ENCODE measurements at places on chromosomes 2 and 18.

DNA sequence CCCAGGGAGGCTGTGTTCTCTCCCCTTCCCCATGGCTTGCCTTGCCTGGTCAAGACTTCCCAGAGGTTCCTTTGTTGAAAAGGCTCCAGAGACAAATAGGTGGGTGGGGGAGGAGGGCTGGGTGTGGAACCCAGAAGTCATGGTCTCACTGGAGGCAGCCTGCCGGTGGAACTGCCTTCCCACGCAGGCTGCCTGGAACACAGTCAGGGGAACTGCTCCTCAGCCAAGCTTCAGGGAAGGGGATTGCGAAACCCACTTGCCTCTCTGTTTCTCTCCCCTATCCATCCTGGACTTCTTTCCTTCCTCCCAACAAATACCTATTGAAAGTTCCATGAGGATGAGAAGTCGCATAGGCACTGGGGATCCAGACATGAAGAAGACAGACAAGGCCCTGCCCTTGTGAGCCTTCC, 31.6 kb downstream of the MARCO start:
- no peak for DNase-seq

DNA sequence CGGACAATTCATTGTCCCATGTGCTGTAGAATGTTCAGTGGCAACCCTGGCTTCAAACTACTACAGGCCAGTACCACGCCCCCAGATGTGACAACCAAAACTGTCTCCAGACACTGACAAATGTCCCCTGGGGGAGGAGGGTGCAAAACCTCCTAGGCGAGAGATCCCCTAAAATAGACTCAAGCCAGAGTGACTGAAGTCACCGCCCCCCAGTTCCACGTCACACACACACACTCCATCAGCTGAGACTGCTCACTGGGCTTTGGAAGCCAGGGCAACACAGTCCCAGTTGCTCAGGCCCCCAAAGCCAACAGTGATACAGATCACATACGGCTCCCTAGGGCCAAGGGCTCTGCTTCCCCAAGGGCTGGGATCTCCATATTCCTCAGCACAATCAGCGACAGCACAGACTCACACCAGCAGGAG, 19.1 kb downstream of the HDAC4 start:
- no peak for DNase-seq

GRCh38 chr2:240601831-240602160, 15.3 kb downstream of the CAPN10 start:
- DNase-seq = no peak

- no peak for DNase-seq
Observed at GRCh38 chr2:84850471-84850870, 30.4 kb downstream of the TRABD2A start.

DNA sequence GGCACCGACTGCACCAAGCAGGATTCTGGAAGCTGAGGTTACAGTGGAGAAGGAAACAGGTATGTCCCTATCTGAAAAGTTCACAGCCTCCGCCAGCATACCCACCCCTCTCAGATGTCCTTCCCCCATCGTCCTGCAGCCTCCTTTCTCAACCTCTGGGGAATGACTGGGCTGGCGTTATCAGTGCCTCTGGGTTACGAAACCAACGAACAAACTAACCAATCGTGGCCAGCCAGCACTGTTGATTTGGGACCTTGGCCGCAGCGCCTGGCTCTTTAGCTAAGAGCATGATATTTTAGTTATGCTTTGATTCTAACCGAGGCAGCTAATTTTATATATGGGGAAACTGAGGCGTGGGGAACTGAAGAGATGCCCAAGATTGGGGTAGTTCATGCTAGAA, 233.0 kb downstream of the TFCP2L1 start:
- no peak for DNase-seq

DNA sequence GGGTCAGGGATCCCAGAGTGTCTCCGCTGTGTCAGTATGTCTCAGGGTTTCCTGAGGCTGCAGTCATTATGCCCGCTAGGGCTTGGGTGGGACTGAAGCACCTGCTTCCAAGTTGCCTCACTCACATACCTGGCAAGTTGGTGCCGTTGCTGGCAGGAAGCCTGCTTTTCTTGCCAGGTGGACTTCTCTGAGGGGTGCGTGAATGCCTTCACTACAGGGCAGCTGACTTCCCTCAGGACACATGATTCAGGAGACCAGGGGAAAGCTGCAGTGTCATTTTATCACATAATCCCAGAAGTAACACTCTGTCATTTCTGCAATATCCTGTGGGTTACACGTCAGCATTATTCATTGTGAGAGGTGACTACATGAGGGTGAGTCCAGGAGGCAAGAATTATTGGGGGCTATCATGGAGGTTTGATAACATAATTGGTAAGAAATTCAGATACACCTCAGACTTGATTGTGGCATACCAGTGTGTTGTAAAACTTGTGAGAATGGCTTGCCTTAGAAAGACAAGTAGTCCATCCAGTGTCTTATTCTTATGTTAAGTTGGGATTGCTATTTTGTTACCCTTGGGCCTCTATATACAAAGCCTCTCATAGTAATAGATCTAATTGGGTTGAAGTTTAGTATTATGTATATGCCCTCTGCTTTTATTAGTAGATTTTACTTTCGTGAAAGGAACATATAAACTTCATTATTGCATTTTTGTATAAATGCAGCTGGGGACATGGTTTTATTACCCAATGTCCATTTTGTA, 44.1 kb downstream of the NEDD4L start:
- DNase-seq = no peak

DNA sequence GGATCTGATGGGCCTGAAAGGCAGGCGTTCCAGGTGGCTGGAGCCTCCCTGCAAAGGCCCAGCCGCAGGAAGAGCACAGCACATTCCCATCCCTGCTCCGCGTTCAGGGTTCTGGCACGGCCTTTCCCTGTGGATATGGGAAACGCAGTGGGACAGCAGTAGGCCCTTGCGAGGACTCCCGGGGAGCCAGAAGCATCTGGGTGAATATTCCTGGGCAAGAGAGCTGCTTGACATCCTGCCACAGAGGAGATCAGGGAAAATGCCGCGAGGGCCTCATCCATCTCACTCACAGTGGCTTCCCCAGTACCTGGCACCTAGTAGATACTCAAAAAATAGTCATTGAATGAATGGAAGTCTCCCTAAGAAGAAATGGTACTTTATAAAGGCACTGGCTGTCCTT, 3.1 kb upstream of the ADCY3 start:
- no peak for DNase-seq

DNA sequence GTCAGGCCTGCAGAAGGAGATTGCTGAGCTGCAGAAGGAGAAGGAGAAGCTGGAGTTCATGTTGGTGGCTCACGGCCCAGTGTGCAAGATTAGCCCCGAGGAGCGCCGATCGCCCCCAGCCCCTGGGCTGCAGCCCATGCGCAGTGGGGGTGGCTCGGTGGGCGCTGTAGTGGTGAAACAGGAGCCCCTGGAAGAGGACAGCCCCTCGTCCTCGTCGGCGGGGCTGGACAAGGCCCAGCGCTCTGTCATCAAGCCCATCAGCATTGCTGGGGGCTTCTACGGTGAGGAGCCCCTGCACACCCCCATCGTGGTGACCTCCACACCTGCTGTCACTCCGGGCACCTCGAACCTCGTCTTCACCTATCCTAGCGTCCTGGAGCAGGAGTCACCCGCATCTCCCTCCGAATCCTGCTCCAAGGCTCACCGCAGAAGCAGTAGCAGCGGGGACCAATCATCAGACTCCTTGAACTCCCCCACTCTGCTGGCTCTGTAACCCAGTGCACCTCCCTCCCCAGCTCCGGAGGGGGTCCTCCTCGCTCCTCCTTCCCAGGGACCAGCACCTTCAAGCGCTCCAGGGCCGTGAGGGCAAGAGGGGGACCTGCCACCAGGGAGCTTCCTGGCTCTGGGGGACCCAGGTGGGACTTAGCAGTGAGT, 19.4 kb downstream of the FOSL2 start:
- no peak for DNase-seq

- DNase-seq = no peak
Observed at GRCh38 chr2:224136396-224136795, 97.3 kb upstream of the SERPINE2 start.

GRCh38 chr2:85318222-85319074, 9.3 kb downstream of the TGOLN2 start:
- no peak for DNase-seq

DNA sequence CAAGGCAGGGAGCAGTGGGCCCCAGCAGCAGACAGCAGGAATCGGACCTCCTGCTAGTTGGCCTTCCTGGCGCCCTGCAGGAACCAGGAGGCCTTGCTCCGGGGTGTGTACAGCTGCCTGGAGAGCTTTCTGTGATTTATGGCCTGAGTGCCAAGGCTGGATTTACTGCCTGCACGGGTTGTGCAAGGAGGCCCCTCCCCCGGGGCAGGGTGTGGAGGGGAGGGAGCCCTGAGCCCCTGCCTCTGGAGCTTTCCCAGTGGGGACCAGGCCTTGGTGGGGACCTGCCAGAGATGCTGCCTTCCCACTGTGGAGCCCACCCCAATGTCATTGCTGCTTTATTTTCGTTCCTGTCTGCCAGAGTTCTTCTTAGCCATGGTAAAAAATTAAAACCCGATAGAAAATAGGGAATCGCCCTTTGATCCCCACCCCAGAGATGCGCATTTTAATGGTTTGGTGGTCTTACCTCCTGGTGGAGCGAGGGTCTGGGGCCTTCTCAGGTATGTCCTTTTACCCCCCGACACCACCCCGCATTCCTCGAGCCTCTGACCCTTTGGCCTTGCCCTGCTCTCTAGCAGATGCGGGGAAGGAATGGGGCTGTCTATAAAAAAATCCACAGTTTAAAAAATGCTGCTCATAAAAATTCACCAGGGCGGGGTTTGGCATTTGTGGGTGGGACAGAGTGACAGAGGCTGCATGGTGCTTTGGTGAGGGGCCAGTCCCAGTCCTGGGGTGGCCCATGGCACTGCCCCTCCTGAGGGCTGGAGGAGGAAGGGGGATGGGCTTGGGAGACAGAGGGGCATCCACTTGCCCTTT, 6.9 kb upstream of the RALB start:
- no peak for DNase-seq

GRCh38 chr2:227368574-227368973, 10.5 kb downstream of the TM4SF20 start:
- DNase-seq = no peak

GRCh38 chr2:42064417-42064942, 16.7 kb downstream of the PKDCC start:
- DNase-seq = no peak

DNA sequence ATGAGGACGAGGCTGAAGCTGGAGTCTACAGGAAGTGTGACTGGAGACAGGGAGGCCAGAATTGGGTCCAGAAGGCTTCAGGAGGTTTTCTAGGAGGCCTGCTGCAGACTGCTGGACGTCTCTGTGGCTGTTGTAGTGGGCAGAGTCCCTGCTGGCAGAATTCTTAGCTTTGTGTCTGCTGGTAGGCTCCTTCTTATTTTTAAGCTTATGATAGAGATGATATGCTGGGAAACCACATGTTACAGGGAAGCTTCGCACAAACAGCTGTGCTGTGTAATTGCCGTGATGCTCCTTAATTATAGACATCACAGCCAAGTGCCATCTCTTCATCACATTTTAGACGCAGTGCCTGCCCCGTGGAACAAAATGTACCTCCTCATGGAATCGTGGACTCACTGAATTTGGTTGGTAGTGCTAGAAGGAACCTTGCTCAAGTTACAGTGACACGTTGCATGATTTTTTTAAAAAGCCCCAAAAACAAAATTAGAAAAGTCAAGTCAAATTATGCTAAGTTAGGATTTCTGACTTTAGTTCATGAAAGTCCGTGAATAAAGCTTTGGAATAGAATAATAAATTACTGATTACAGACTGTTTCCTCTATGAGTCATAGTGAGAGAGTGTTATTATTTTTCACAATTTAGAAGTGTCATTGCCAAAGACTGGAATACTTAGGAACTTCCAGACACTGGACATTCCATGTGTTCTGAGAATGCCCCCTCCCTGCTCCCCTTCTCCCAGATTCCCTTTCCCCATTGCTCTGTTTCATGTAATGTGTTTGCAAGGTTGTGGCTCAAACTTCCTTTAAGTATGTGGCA, 144.1 kb downstream of the FHOD3 start:
- no peak for DNase-seq

DNA sequence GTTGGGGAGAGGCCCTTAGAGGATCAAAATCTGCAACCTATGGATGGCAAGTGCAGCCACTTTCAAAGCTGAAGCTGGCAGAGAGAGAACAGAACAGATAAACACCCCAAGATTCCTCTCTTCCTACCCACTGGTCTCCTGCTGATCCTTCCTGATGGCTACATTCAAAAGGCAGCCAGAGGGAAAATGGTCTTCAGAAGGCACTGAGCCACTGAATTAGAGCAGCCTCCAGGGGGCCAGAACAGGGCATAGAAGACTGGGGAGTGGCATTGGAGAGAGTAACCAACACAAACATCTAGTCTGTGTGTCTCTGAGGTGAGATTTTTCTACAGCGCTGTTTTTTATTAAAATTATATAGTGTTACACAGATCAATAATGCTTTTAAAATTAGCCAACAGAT, 432.6 kb downstream of the PARD3B start:
- DNase-seq = no peak

DNA sequence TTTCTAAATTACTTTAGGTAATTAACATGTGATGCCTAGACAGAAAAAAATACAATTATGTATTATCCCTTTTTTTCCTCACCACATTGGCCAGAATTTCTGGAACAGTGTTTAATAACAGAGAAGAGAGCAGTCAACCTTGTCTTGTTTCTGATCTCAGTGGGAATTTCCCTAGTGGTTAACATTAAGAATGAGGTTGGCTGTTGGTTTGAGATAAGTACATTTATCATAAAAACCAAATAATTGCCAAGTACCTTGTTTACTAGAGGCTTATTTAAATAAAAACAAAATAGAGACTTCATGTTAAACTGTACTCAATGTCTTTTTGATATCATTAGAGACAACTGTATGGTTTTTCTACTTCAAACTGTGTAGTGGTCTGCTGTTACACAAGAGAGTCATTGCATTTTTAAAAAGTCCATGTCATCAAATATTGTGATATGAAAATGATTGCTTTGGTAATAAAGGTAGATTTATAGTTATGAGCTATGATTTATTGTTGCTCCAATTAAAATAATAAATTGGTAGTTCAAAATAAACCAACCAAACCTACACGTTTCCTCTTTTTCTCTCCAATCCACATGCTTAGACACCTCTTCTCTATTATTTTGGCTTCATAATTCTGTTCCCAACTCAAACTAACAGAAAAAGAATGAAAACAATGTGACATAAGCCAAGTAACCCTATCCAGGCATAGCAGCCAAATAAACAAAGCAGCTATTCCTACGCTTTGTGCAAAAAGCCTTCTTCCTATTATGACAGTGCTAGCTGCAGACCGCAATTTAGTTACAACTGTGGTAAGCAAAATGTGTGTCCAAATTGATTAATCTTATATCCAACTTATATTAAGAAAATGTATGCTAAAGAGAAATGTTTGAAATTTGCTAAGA, 20.9 kb upstream of the TANK start:
- no peak for DNase-seq

DNA sequence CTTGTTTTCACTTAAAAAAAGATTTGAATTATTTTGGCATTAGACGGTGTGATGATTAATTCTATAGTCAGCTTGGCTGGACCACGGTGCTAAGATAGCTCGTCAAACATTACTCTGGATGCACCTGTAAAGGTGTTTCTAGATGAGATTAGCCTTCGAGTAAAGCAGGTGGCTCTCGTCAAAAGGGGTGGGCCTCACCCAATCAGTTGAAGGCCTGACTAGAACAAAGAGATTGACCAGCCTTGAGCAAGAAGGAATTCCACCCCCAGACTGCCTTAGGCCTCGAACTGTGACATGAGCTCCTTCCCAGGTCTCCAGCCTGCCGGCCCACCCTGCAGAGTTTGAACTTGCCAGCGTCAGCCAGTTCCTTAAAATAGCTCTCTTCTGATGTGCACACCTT, 73.4 kb downstream of the TWIST2 start:
- DNase-seq = no peak
